NCI-H2081 (cell line): ENCODE measurements at places on chromosomes 11 and 22.

GRCh38 chr11:103939694-103940093, 96.7 kb upstream of the DDI1 start:
- DNase-seq: no peak

GRCh38 chr11:70498171-70498571, 99.8 kb downstream of the CTTN start:
- no peak for DNase-seq

- DNase-seq: no peak
These were observed 14.4 kb downstream of the NAALAD2 start for GRCh38 chr11:90148900-90149299.

- DNase-seq: no peak
These were observed 77.8 kb downstream of the BBOX1 start for GRCh38 chr11:27118371-27118770.

GRCh38 chr11:65290448-65291165, 24.1 kb upstream of the CDC42EP2 start:
- DNase-seq: no peak

DNA sequence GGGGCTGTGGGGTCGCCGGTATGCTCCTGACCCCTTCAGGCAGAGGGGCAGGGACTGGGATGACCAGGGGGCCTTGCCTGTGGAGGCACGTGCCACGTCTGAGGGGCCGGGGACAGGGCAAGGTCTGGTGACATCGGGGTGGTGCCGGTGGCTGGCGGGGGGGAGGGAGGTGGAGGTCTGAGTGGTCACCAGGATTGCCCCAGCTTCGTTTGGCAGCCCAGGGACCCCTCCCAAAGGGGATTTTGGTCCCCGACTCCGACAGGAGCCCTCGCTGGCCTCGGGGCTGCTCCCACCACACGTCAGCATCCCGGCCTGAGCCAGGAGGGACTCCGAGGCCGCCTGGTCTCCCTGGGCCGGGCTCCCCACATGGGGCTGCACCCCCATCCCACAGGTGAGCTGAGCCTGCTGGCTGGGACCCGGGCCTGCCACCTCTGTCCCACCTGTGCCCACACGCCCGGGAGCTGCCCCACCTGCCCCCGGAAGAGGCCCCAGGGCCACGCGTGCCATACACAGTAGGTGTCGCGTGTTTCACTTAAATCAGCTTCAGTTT, 1.1 kb upstream of the MUC6 start:
- no peak for DNase-seq

DNA sequence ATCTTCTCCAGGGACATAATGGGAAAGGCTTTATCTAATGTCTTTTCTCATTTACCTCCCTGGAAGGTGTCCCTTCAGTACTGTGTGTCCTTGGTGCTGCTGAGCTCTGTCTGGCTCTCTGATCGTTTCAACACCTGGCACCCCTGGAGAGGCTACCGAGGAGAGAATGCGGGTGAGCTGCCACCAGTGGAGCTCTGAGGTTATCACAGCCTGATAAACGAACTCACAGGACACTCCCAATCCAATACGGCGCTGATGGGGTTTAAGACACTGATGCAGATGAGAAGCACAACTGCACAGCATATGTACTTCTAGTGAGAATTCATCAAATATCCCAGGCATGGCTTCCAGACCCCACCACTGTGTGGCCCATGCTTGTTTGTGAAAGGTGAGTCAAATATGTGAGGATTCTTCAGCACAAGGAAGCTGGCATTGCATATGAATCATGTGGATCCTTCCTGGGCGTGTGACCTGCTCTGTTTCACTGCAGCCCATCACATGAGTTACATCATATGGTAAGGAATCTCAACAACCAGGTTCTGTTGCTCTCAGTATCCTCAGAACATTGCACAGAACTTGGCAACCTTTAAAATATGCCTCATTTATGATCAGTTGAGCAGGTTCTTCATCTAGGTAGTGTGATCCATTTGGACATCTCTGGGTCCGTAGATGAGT, 34.8 kb upstream of the VWA5A start:
- DNase-seq: no peak

DNA sequence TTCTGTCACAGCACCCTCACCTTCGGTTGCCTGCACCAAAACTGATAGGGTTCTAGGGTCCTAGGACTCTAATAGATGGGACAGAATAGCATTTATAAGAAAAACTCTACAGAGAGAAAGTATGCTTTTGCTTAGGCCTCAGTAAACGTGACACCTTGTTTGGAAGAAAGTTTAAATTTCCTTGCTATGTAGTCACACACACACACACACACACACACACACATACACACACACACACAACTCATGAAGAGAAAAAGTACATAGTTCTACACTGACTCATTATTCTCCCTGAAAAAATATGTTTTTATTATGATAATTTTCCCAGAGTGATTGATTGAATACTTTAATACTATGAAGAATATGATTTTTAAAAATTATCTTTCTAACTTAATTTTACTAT, 220.8 kb upstream of the SNX19 start:
- DNase-seq: no peak

- DNase-seq: no peak
These were observed 32.4 kb downstream of the TTC28 start for GRCh38 chr22:28647216-28647615.

- DNase-seq: no peak
These were observed 346.2 kb downstream of the TENM4 start for GRCh38 chr11:79094616-79095015.

- DNase-seq: peak; percentile 43
These were observed 47.2 kb downstream of the PIWIL3 start for GRCh38 chr22:24727218-24727851.

- no peak for DNase-seq
These were observed 22.8 kb upstream of the GUCY1A2 start for GRCh38 chr11:107041088-107041444.

- no peak for DNase-seq
These were observed 2.6 kb downstream of the ANO1 start for GRCh38 chr11:70080763-70081162.

DNA sequence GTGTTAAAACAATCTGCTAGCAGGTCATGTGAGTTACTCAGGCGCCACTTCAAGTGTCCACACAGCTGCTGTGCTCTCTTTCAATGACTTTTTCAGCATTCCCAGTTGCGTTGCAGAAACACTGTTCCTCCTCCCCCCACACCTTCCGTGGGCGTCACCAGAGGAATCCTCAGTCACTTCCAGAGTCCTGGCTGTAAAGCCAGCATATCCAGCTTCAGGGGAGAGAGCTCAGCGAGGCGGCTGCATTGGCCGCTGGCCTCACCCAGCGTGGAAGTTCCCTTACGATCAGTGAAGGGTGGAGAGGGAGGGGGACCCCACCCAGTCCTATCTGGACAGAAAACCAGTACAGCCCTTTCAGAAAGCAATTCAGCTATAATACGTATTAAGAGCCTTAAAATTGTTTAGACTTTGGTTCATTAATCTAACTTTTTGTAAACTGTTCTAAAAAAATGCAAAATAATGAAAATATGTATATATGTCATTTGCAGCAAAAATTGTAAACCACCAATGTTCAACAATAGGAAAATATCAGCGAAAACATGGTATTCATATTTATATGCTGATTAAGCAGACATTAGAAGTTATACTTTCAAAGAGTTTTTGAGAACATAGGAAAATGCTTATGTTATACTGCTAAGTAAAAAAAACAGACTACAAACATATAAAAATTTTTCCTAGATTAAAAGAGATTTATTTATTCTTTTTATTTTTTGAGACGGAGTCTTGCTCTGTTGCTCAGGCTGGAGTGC, 2.8 kb upstream of the ANO9 start:
- peak; percentile 34 for DNase-seq

- no peak for DNase-seq
These were observed 395.7 kb downstream of the AASDHPPT start for GRCh38 chr11:106473089-106473722.

DNA sequence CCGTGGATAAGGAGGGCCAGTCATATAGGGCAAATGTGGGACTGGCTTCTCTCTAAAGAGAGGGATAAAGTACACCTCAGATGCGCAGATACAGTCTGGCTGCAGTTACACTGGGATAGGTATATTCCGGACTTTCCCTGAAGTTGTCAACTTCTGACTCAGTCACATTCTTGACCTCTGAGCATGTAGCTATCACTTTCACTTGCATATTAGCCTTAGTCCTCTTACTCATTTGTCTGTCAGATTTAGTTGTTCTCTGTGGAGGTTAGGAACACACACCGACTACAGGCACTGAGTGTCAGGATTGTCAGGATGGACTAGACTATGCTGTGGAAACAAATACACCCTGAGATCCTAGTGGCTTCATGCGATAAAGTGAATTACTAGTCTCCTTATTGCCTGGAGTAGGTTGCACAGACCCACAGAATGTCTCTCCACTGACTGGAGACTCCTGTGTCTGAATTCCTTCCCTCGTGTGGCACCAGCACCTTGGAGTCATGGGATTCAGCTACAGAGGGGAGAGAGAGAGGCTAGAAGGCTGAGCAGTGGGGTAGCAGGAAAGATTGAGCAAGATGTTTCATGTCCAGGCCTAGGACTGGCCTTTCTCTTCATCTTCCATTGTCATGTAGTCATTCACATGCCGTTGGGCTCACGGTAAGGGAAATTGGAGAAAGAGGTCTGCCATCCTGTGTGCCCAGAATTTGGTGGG, 654.3 kb downstream of the NTM start:
- DNase-seq: no peak

- no peak for DNase-seq
These were observed 14.3 kb downstream of the FXYD6 start for GRCh38 chr11:117862019-117862725.

- DNase-seq: no peak
These were observed 9.4 kb downstream of the MUC5B start for GRCh38 chr11:1232021-1232882.

GRCh38 chr22:31153357-31153756, 6.6 kb upstream of the RNF185 start:
- no peak for DNase-seq

- DNase-seq: no peak
These were observed 77.3 kb upstream of the HORMAD2 start for GRCh38 chr22:30002861-30003486.

DNA sequence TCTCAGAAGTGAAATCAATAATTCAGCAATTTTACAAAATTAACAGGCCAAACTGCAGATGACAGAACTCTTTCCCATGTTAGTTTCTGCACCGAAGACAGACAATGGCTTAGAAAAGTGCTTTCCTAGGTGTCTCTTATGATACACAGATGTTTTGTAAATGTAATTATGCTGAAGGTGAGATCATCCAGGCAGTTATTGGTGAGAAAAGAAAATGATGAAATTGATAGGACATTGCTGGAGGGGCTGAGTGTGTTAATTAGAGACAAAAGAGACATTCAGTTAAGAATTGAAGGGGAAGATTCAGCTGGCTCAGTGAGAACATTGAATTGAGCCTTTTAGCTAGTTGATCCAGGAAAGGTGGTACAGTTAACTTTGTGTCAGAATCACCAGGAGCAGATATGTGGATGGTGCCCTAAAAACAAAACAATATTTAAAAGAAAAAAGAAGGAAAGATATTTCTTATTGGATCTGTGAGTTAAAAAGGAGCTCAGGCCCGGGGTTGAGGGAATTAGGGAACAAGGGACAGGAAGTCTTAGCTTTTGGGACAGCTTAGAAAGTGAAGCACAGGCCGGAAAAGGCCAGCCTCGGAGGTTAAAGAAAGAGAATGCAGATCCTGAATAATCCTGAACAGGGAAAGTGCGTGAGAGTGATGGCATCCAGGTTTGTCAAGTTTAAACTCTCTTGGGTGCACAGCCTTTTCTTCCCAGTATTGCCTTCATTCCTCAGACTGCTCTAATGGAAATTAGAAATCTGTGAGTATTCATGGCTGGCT, 16.9 kb downstream of the ARHGAP42 start:
- no peak for DNase-seq

DNA sequence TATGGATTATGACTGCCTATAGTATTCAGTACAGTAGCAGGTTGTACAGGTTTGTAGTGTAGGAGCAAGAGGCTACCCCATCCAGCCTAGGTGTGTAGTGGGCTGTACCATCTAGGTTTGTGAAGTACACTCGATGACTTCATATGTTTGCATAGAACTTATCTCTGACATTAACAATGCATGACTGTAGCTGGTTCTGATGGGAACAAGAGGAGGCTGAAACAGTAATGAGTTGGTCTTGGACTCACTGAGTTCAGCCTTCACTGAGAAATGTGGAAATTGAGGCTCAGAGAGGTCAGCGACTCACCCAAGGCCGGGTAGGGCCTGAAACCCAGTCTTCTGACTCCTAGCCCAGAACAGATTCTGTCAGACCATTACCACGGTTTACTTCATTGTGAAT, 13.0 kb downstream of the MYO7A start:
- DNase-seq: no peak

GRCh38 chr11:122141725-122142124, 25.7 kb upstream of the BLID start:
- DNase-seq: peak; percentile 72

DNA sequence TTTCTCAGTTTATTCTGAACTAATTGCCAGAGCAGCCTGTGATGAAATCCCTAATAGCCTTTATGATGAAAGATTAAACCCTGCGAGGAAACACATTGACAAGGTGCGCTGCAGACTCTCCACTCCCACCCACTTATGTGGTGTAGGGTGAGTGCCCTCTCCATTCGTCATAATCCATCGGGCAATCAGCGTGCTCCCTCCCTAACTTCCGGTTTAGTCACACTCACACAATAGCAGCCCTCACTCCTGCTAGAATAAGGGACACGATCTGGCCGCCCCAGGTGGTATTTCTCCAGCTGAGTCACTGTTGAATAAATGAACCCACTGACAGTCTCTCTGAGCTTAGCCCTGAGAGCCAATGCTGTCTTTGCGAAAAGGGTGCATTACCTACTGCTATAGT, 188.3 kb downstream of the OPCML start:
- DNase-seq: peak; percentile 82
